ENCODE measurements at places on chromosomes 3 and 15.

DNA sequence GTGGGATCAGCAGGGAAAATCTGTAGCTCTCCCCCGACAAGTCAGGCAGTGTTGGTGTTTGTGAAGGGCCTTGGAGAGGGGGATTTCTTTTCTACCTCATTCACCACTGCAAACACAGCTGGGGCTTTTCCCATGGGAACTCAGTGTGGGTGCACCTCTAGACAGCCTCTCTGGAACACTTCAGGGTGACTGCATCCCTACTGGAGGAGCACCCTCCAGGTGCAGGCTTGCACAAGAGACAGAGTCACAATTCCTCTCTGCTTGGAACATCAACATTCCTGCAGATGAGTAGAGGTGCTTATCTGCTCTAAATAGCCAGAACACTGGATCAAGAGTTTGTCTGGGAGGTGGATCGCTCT lies 72.7 kb upstream of the AKAP13 start:
- DNase-seq, result no peak

DNA sequence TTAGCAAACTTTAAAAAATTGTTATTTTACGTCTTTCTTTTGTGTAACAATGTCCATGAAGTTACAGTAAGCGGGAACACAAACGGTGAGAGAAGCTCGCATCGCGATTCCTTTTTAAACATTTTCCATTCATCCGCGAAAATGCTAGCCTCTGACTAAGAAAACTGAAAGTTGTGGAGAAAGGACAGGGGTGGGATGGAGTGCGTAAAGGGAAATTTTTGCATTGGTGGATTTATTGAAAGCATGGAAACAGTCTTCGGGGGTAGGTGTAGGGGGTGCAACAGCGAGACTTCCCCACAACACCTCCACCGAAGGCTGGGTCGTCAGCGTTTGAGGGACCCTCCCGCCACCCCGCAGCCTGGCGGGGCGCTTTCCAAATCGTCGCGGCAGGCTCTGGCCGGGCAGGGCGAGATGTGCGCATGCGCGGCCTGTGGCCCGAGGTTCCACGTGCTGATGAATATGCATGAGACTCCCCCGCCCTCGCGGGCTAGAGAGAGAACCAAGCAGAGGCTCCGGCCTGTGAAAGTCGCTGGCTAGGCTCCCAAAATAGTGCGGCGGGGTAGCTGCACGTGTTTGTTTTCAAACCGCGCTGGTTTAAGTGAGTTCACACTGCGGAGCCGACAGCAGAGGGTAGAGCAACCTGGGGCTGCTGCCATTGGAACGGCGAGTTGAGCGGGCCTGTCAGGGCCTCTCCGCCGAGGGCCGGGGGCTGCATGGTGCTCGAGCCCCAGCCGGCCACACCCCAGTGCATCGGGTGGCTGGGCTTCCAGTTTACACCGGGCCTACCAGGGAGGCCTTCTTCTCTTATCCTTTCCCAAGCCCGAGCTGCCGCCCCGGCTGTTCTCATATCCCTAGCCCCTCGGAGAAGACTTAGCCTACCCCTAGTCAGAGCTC lies 9.9 kb downstream of the ZIC1 start:
- DNase-seq, result no peak

- DNase-seq, result no peak
Measured at GRCh38 chr15:77720173-77720572, 87.5 kb upstream of the LINGO1 start.

- DNase-seq, result no peak
Measured at GRCh38 chr15:94460624-94461023, 229.3 kb downstream of the MCTP2 start.
